Memory B cell (primary cell): ENCODE measurements at places on chromosomes 6 and 20.

- no peak for DNase-seq
Measured at GRCh38 chr6:17448165-17448564, 54.8 kb downstream of the CAP2 start.

DNA sequence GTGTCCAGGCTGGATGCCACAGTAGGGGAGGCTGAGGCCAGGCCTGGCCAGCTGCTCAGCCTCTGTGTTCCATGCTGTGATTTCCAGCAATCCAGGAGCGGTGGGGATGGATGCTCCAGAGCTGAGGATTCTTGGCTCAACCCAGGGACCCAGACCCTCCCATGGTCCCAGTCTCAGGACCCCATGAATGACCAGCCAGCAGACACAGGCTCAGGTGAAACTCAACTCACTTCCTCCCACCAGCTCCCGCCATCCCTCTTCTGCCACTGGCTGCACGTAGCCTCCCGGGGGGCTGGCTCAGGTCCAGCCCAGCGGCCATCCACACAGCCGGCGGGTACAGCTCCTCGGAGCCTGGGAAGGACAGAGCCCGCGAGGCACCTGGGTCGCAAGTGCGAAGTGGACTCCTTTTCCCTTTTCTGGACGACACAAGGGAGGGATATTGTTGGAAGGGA lies 54.5 kb upstream of the DACT2 start:
- no peak for DNase-seq

- no peak for DNase-seq
Measured at GRCh38 chr20:2086177-2086979, 15.2 kb upstream of the STK35 start.

GRCh38 chr6:56715741-56716140 lies 73.1 kb upstream of the DST start:
- DNase-seq, result no peak

DNA sequence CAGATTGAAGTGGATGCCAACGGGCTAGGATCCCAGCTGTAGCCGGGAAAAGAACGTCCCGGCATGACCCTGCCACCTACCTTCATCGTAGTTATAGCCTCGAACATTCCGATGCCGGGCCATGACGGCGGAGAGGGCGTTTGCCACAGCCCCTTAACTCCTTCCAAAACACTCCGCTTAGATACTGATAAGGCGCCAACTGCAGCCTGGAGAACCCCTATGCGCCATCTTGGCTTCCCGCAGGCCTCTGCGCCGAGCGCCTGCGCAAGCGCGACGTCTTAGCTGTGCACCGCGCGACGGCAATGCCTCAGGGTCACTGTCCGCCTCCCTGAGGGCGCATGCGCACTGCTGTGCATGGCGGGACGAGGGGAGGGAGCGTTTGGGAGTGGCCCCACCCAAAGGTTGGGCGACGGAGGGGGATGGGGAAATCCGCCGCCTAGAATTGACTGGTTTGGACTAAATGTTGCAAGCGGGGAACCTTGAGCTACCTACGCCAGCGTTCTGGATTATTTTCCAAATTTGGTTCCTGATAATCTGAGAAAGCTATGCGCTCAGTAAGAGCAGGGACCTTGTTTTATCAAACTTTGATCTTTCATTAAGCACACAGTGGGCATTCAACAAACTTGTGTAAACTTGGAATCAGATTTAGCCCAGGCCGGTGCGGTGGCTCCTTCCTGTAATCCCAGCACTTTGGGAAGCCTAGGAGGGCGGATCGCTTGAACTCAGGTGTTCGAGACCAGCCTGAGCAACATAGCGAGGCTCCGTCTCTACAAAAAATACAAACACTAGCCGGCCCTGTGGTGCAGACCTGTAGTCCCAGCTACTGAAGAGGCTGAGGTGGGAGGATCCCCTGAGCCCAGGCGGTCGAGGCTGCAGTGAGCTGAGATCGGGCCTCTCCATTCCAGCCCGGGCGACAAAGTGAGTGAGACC lies at the start of gene HBS1L:
Gene HBS1L (minus strand): TSS at position 254 of the 930 bp plus-strand sequence. CDS start 131 bp downstream, at position 123.
- peak; percentile 90 for DNase-seq

- DNase-seq, result no peak
Measured at GRCh38 chr6:14088600-14089192, 28.9 kb upstream of the CD83 start.

DNA sequence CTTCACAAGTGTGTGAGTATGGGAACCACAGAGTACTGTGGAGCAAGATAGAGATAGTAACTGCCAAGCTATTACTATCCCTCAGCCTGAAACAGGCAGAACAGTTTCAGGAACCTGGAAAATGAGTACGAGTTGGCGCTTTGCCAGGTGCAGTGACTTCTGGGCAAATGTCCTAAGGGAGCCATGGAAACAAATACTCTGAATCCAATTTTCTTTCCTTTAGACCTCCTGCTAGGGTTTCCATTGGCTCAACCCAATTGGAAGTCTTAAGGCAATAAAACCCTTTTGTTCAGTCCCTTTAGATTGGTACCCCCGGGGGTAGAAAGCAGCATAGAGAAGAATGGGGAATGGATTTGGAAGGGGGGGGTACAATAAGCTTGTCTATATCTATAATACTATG lies 205.0 kb upstream of the EPHA7 start:
- DNase-seq, result no peak

DNA sequence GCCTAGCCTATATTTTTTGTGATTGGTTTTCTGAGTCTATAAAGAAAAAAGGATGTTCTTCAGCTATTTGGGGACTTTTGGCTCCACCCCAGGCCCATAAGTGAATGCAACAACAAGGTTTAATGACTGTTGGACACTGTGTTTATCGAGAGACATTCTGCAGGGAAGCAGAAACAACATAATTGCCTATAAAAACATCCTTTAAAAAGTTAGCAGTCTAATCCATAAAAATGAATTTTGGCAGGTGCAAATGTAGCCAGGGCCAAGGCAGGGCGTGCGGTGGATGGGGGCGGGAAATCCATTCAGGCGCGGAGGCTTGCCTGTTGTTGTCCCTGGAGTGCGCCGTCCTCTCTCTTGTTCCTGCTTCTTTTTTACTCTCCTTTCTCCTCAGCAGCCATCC lies 99.3 kb downstream of the PAX1 start:
- DNase-seq, result no peak

DNA sequence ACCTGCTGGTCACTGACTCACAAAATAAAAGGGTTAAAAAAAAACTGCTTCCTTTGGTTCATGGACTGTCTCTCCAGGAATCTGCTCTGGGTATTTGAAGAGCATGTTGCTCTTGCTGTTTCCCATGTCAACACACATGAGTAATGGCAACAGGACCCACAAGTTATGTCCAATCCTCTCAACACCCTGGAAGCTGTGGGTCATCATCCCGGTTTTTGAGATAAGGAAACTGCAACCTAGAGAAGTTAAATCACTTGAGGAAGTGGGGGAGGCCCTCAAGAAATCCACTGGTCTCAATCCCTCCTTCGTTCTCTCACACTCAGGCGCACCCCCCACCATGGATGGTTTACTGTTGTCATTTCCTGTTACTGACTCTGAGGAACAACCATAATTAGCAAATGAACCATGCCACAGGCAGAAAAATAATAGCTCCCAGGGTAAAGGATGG lies 12.4 kb downstream of the MAP1LC3A start:
- DNase-seq, result no peak

DNA sequence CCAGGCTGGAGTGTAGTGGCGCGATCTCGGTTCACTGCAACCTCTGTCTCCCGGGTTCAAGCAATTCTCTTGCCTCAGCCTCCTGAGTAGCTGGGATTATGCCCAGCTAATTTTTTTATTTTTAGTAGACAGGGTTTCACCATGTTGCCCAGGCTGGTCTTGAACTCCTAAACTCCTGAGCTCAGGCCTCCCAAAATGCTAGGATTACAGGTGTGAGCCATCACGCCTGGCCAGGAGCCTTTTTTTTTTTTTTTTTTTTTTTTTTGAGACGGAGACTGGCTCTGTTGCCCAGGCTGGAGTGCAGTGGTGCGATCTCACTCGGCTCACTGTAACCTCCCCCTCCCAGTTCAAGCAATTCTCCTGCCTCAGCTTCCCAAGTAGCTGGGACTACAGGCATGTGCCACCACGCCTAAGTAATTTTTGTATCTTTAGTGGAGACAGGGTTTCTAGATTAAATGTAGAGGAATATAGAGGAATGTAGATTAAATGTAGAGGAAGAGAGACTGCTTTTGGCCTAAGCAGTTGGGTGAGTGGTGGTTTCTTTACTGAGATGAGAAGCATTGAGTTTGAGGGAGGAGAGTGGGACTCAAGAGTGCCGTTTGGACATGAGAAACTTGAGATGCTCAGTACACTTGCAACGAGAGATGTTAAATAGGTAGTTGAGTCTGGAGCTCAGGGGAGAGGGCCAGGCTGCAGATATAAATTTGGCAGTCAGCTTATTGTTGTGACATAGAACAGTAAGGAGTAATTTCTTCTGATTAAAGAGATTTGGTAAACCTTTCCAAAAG lies 16.7 kb downstream of the VAPB start:
- no peak for DNase-seq

- DNase-seq, result no peak
Measured at GRCh38 chr6:17045581-17046322, 56.1 kb upstream of the STMND1 start.

DNA sequence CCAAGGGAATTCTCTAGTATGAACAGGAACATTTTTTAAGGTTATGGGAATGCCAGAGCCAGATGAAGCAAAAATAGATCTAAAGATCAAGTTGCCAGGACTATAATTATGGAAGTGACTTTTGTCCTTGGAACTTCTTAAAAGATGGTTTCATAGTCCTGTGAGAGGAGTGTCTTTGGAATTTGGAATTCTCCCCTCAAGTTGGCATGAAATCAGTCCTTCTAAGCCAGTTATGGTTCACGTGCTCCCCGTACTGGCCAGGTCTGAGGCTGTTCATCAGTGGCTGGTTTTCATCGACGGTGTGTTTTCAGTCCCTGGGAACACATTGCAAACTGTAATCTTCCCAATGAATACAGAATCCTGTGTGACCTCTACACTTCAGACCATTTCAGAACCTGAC lies 63.1 kb downstream of the VGLL2 start:
- no peak for DNase-seq

GRCh38 chr20:56810141-56810540 lies 181.0 kb downstream of the TFAP2C start:
- no peak for DNase-seq

- DNase-seq, result no peak
Measured at GRCh38 chr6:137033828-137034227, 10.9 kb downstream of the IL20RA start.

DNA sequence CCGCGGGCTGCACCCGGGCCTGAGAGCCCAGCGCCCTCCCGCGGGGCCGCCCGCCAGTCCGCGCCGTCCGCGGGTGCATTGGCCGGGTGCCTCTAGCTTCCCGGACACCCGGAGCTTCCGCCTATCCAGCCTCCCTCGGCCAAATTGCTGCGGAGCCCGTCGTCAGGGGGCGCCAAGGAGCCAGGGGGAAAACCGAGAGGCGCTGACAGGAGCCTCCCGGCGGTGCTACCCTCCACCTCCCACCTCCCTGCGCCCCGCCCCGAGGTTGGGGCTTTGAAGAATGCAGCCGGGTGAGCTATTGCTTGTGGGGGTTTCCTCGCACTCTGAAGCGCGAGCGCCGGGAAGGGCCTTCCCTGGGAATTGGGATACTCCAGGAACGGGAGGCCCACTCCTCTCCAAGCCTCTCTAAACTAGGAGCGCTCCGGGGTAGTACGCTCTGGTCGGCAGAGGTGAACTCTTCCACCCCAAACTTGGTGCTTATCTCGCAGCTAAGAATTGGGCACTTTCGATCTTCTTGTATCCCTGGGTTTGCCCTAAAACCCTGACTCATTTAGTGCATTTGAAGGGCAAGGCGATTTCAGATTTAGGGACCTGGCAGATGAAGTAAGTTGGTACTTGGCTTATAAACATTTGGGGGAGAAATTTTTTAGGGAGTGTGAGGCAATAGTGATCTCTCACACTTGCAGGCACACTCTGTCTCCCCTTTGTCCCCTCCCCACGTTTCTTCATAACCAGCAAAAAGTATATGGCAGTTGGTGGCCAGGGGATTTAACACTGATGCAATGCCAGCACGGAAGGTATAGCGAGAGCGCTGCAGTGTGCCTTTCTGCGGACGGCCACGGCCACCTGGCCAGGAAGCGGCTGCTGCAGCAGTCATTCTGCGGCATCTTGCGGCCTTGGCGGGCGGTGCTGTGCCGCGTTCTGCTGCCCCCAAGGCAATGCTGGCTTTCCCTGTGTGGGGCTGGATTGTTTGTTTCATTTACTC lies 556 bp downstream of the BEND6 start:
- DNase-seq, result no peak

DNA sequence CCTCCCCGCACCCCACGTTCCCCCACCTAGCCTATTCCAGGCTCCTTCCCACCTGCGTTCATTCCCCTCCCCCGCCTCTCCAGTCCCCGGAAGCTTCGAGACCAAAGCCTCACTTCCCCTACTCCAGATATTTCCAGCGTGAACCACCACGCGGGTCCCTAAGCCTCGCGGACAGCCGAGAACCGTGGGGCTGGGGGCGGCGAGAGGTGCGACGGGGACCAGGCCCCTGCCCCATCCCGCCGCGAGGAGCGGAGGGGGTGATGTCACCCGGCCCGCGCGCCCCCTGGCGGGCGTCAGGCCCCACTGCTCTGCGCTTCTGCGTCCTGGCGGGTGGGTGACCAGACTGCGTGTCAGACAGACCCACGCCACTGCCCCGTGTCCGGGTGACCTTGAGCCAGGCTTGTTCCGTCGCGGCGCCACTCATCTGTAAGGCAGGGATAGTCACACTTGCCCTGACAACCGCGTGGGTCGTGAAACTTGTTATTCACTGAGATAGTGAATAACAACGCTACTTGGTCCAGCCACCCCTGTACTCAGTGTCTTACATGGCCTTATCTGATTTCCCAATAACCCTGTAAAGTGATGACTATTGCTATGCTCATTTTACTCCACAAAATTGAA lies 9.0 kb upstream of the HSP90AB1 start:
- peak; percentile 91 for DNase-seq

DNA sequence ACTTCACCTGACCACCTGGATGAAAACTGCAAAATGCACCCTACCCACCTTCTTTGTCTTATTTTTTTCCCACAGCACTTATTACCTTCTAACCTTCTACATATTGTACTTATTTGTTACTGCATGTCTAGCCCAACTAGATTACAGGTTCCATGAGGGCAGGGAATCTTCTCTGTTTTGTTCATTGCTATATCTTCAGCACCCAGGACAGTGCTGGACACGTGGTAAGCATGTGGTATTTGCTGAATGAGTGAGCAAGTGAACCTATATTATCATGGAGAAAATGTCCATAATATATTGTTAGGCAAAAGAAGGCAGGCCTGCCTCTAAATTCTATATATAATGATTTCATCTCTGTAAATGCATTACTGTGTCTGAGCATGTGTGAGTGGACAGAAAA lies 107.0 kb downstream of the TRERF1 start:
- no peak for DNase-seq
